ENCODE measurements at places on chromosomes 6 and 20. TPM values are rescaled to one million over a fixed set of nuclear protein-coding genes. Genes with fewer than 3 reads are reported as not detected.

DNA sequence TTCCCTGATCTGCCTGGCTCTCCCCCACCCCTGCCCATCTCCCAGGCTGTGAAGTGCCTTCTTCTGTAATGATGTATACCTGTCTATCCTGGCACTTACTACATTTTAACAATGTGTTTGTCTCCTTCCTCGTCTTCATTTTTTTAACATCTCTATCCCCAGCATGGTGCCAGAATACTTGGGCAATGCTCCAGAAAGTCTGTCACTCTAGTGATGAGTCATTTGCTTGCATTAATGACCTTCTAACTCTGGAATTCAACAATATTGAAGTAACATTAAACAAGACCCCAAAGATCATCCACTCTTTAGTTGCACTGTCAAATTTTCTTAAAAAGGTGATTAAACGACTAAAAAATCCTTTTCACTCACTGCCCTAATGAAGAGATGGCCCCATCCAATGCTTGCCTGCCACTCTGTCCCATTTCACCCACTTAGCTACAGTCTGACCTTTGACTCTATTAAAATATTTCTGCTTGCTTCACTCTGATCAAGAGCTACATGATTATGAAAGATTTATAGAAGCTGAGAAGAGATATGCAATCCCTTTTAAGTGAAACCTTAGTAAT is 7.7 kb upstream of the KLHL31 start:
- no peak for DNase-seq

DNA sequence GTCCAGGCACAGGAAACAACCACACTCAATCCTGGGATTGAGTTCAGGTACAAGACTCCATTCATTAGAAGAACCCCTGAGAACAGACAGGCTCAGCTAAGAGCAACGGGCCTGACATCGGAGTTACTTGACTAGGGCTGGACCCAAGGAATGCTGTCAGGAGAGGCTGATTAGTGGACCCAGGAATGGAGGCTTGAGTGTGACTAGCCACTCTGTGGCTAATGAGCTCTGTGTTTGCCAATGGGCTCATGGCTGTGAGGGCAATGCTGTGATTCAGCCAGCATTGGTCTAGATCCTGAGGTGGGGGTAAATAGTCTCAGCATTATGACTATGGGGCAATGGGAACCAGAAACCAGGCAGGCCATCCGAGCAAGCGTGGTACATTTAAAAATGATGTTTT is 71.8 kb downstream of the RIOK1 start:
- no peak for DNase-seq

DNA sequence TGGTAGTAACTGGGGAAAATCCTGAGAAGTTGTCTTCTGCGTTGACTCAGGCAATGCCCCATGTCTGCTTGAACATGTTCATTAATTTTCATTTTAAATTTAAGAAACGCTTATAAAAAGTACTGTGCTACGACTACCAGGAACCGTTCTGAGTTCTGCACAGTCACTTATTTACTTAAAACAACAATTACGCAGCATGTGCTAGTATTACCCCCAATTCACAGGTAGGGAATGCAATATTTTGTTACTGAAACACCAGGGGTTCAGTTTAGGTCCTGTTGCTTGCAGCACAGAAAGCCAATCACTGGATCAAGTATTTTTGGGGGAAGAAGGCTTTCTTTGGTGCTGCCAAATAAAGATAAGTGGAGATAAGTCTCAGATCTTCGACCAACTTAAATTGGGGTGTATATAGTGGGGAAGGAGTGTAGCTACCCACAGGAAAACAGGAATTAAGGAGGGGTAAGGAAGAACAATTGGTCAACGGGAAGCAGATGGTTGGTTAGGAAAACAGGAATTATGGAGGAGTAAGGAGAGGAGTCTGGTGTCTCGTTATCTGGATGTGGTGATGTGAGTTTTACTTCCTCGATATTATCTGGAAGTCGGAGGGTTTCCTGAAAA is 5.2 kb upstream of the LRP11 start:
- no peak for DNase-seq

GRCh38 chr20:5770231-5770986 is 20.2 kb downstream of the SHLD1 start:
- DNase-seq, result no peak

CSTF1 gene
- 56.6 TPM for total RNA-seq

NAPB gene
- 7.6 TPM for total RNA-seq

DNA sequence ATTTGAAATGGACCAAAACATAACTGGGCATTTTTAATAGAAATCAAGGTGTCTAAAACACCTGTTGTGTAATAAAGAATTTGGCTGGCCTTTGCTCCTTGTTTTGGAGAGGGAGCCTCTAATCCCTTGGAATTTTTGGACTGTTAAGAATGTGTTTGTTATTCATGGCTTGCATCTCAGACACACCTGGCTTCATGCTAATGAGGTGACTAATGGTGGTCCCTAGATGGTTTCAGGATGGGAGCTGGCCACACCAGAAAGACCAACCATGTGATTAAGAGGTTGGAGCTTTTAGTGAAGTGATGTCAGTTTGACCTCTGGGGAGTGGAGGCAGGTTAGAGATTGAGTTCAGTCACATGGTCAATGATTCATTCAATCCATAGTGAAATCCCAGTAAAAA is 328.4 kb downstream of the DHX35 start:
- no peak for DNase-seq

LY86 gene
- 0.64 TPM for total RNA-seq

THEMIS gene
- 11.5 TPM for total RNA-seq

GRCh38 chr6:143575901-143576426 is 64.4 kb upstream of the FUCA2 start:
- no peak for DNase-seq

DNA sequence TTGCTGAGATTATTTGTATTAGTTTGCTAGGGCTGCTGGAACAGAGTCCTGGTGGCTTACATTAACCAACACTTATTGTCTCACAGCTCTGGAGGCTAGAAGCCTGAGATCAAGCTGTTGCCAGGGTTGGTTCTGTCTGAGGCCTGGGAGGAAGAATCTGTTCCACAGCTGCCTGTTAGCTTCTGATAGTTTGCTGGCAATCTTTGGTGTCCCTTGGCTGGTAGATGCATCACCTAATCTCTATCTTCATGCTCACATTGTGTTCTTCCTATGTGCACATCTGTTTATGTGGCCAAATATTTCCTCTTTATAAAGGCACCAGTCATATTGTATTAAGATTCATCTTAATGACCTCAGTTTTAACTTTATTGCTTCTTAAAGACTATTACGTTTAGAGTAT is 19.5 kb downstream of the SF3B5 start:
- DNase-seq, result no peak

DNA sequence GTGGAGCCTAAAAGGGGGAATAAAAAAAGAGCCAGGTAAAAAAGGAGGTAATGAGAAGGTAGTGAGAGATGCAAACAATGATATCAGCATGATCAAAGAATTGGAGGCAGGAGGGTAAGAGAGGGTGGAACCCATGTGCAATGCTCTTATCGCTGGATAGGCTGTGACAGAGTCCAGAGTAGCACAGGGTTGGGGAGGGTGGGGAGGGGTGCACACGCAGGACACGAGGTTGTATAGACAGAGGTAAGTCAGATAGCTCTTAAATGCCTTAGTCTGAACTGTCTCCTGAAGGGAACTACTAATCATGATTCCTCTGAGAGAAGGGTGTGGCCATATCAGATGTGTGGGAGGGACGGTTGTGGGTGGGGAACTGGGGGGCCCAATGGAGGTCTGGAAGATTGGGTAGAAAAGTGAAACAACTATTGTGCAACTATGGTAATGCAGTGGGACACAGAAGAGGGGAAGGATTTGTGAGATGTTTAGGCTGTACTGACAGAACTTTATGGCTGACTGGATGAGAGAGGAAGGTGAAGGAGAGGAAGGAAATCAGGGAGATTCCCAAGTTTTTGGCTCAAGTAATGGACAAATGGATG is 354.8 kb downstream of the BTBD9 start:
- no peak for DNase-seq

SS18L1 gene
- 15.2 TPM for total RNA-seq

DNA sequence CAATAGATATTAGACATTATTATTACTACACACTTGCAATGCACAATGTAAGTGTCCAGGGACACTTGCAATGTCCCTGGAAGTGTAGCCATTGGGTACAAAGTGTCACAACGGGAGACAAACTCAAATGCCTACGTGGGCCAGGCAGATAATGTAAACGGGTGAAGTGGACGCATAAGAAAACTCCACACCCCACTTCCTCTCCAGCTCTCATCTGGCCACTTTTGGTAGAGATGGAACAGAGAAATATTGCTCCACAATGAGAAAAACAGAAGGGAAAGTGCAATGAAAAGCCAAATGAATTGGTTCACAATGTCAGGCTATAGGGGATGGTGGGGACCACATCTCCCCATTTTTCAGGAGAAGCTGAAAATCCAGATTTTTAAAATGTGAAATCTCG is 9.4 kb downstream of the SULF2 start:
- DNase-seq, result no peak

- no peak for DNase-seq
These were observed 10.3 kb upstream of the ZNF831 start for GRCh38 chr20:59153355-59153681.

Data from activated CD4-positive, alpha-beta memory T cell treated with anti-CD3 and anti-CD28 coated beads for 36 hours (primary cell).